G401 (cell line): ENCODE measurements at places on chromosomes 12 and 14. TPM values are rescaled to one million over a fixed set of nuclear protein-coding genes. Genes with fewer than 3 reads are reported as not detected.

- DNase-seq: no peak
These were observed 139.5 kb downstream of the SMOC1 start for GRCh38 chr14:70018713-70019211.

DNA sequence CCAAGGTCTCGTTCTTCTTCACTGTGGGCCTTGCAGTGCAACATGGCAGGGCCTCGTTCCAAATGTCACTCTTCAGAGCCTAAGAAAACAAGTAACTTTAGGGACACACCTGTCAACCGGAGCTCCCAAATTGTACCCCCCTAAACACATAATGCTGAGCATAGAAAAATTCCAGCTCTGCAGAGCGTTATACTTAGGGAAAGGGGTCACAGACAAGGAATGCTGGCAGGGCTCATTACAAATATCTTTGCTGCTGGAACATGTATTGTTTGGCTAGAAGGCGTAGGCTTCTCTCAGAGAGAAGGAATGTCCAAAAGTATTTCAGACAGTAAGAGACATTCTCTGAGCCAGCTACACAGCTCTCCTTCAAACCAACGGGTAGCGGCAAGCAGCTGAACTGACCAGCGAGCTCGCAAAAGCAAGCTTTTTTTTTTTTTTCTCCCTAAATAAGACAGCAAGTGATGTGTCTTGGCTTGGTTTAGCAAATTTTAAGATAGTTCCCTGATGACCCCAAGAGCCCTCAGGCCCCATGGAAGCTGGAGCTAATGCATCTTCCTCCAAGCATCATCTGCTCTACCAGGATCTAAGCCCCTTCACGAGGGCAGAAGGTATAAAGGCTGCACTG lies 24.5 kb downstream of the SSH1 start:
- DNase-seq: peak; percentile 51

DNA sequence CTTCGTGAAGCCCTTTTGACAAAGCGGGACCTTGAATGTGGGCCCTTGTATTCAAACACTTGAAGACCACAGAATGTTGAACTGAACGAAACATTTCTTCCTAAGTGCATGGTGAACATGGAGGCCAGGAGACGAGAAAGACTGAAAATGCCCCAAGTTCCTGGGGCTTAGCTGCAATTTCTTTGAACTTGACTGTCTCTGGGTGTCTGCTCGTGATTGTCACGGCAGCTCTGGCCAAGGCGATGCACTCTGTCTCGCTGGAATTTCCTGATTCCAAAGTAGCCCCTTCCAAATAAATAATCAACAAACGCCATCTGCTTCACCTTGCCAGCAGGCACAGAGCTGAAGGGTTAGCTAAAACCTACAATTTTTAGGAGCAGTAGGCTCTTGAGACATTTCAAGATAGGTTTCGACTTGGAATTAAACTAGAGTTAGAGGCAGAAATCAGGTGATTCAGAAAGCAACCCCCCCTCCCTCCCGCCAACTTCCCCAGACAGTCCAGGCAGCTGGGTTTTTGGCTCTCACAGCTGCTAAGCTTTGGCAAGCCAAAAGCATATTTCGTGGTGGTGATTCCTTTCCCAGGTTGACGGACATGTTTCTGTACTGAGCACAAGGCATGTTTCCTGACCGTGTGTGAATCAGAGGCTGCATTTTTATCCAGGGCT lies 13.5 kb upstream of the IRF2BPL start:
- DNase-seq: peak; percentile 64

The SIRT4 gene
- 2.9 and 4.6 TPM in 2 replicates for total RNA-seq

GRCh38 chr12:30515351-30515750 lies 180.3 kb downstream of the IPO8 start:
- DNase-seq: peak; percentile 6

DNA sequence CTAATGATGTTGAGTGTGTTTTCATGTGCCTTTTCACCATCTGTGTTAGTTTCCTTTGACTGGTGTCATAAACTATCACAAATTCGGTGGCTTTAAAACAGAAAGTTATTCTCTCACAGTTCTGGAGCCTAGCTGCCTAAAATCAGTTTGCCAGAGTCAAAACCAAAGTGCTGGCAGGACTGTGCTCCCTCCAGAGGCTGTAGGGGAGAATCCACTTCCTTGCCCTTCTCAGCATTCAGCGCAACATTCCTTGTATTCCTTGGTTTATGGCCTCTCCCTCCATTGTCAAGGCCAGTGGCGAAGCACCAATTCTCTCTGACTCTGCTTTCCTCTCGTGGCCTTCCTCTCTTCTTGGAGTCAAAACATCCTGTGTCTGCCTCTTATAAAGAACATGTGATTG lies 174.2 kb upstream of the PDE3A start:
- DNase-seq: no peak

The SLCO1B3 gene
- not detected in 2 replicates for total RNA-seq

GRCh38 chr12:75738486-75738885 lies 227.1 kb upstream of the KRR1 start:
- no peak for DNase-seq

GRCh38 chr14:68884031-68885030 lies 91.5 kb upstream of the ZFP36L1 start:
- DNase-seq: no peak

GRCh38 chr12:66662729-66663128 lies 16.1 kb downstream of the GRIP1 start:
- no peak for DNase-seq

The LBHD2 gene
- not detected in 2 replicates for total RNA-seq

DNA sequence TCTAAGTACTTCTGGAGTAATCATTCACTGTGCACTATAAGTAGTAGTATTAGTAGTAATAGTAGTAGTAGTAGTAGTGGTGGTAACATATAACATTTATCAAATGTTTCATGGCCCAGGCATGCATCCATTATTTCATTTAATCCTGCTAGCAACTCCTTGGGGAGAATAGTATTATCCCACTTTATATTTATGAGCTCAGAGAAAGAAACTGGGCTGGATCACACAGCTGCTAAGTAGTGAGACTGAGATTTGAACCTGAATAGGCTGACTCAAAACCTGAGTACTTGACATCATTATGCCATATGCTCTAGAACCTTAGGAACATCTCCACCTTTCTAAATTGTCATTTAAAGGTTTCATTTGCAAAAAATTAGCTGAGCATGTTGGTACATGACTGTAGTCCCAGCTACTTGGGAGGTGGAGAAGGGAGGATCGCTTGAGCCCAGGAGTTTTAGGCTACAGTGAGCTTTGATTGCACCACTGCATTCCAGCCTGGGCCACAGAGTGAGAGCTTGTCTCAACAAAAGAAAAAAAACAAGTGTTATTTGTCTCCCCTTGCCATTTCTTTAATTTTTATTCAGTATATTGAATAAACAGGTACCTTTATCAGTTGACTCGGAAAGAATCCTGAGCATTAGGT lies 11.4 kb upstream of the NID2 start:
- no peak for DNase-seq

DNA sequence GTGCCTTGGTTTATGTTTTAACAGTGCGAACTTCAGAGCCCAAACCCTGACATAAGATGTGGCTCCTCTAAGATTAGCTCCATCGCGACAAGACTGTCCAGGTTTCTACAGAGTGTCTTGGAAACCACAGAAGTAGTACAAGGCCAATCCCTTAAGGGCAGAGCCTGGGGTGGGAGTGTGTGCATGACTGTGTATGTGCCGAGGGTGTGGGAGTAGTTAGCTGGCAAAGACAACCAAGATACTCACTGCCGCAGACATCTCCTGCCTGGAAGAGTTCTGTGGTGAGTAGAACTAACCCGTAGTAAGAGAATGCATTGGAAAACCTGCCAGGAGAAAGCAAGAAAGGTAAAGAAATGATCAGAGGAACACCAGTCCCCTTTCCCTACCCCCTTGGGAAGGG lies 54.1 kb downstream of the DAO start:
- DNase-seq: no peak

DNA sequence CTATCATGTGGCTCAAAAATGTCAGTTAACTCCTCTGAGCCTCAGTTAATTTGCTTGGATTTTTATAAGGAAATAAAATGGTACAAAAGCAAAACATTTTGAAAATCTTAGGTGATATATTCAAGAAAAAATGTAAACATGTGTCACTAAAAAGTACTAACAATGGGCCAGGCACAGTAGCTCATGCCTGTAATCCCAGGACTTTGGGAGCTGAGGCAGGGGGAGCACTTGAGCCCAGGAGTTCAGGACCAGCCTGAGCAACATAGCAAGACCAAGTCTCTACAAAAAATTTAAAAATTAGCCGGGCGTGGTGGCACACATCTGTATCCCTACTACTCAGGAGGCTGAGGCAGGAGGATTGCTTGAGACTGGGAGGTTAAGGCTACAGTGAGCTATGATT lies 25.7 kb downstream of the AQP6 start:
- DNase-seq: no peak

DNA sequence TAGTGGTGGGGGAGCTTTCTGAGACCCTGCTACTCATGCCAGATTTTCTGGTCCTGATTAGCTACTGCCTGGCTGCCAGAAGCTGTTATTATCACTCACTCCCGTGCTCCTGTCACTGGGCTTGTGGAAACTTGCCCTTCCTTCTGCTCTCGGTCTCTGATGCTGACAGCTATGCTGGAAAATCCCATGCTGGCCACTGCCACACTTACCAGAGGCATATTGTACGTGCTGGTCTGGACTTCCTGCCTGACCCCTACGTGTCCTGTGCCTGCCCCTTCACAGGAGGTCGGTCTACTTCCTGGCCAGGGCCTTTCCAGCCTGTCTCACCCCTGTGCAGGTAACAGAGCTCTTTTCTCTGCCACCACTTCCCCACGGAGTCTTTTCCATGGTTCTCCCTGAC lies 149.4 kb upstream of the PLEKHG7 start:
- DNase-seq: peak; percentile 86

- no peak for DNase-seq
These were observed 9.8 kb downstream of the ZNF219 start for GRCh38 chr14:21088687-21089086.

DNA sequence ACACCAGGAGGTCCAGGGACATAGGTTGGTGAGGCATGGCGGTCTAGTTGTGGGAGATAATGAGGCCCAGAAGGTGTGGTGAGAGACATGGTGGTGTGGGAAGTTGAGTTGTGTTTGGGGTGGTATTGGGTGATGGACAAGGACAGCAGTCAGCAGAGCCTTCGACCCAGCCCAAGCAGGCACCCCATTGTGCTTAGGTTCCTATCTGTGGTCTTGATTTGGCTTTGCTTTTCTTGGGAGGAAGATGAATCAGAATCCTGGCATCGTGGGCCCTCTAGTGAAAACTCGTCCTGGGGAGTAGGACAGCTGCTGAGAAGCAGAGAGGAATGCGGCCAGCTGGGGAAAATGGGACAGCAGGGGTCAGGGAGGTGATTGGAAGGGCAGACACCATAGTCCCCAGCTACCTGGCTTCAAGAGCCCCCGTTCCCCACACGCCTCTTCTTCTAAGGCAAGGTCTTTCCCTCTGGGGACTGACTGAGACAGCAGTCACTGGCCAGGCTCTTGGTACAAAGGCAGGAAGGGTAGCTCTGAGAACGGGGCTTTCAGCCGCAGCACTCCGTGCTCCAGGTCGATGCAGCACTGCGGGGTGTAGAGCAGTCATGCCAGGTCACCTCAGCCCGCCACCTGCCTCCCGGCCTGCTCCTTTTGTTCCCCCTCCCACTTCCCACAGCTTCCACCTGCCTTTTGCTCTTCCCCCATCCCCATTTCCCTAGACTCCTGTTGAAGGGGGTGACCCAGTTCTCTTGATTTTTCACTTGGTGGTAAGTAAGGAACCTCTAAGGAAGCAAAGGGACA lies 7.9 kb downstream of the NRIP2 start:
- DNase-seq: peak; percentile 75

GRCh38 chr12:91922139-91922538 lies 223.5 kb downstream of the BTG1 start:
- DNase-seq: no peak

DNA sequence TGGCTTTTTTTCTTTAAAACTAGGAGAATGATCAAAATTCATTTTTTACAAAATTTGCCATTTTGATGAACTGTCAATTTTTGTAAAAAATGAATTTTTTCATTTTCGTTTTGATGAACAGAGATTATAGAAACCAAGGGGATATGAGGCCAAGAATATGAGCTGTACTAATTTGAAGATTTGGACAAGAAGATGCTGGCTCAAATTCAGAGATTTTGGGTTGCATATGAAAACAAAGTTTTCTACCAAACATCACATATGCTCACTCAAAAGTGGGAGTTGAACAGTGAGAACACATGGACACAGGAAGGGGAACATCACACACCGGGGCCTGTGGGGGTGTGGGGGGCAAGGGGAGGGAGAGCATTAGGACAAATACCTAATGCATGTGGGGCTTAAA lies 230.7 kb downstream of the SNAPC1 start:
- no peak for DNase-seq

DNA sequence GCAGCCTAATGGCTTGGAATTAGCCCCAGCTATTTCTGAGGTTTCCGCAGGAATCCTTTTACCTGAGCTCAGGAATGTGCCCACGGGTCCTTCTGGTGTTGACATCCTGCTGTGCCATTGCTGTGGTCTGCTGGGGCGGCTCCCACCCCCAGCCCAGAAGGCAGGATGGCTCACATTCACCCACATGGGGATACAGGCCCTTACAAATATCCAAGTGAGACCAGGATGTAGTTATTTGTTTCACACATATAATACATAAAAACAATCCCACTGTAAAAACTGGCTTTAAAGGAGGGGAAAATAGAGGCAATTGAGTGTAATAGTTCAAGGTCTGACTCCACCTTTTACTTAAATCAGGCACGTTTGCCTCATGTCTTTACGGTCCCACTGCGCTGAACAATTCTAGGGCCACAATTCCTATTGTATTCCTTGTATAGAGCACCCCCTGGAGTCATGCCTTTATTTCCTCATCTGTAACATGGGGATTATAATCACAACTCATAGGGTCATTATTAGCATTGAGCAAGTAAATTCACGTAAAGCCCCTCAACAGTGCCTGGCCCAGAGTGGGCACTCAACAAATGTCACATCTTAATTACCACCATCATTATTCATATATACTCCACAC lies 57.2 kb upstream of the FICD start:
- DNase-seq: no peak

The COL2A1 gene
- total RNA-seq: 0.74 and 3.1 TPM in 2 replicates

DNA sequence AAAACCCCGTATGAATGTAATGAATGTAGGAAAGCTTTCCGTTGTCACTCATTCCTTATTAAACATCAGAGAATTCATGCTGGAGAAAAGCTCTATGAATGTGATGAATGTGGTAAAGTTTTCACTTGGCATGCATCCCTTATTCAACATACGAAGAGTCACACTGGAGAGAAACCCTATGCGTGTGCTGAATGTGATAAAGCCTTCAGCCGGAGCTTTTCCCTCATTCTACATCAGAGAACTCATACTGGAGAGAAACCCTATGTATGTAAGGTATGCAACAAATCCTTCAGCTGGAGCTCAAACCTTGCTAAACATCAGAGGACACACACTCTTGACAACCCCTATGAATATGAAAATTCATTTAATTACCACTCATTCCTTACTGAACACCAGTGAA lies 23.8 kb downstream of the ZNF891 start:
- no peak for DNase-seq

- DNase-seq: no peak
These were observed 185.8 kb upstream of the NUDT4 start for GRCh38 chr12:93191956-93192355.
